ENCODE measurements at places on chromosomes 11 and 22.

DNA sequence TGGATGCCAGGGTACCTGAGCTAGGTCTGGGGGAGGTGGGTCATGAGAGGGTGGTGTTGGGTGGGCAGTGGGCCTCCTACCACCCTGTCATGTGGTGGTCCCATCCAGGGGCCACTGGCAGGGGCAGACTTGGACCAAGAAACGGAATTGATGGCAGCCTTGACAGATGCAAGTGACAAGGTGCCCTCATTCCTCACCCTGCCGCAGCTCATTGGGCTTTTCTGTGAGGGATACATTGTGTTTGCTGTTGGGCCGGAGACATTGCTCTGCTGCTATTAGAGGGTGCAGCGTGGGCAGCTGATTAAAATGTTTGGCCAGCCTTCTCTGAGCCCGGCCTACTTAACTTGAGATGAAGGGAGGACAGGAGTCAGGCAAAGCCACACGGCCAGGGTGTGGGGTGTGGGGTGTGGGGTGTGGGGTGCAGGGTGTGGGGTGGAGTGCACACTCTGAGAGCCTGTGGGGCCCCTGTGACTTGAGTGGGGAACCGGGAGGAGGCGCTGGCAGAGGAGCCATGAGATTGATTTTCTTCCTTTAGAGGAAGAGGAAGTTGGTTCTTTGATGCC is 351.5 kb downstream of the TBC1D22A start:
- DNase-seq: no peak

DNA sequence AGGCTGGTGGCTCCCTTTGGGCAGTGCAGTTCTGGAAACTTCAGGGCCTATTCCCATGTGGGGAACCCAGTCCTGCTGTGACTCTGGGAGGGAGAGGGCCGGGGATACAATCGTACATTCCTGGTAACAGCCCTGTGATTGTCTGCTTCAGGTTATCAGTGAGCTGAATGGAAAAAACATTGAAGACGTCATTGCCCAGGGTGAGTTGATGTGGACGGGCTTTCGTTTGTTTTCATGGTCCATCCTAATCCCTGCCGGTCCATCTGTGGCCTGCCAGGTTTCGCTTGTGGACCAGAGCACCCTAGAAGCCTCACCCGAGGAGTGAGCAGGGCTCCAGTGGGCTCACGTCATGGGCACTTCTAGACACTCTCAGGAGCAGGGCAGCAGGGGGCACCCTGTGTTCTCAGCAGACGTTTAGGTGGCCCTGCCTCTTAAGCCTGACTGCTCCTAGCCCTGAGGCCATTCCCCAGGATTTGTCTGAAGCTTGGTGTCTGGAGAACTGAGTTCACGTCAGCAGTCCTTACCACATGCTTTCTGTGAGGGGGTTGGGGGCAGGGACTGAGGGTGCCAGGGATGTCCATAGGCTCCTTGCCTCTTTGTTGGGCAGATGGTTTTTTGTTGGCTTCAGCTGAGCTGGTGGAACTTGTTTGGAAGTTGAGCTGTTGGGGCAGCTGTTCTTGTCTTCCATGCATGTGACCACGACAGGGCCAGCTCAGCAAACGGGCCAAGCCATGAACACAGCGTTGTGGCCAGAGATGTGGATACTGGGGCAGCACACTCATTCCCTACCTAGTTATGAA is 1.9 kb downstream of the RPLP2 start:
- DNase-seq: no peak

DNA sequence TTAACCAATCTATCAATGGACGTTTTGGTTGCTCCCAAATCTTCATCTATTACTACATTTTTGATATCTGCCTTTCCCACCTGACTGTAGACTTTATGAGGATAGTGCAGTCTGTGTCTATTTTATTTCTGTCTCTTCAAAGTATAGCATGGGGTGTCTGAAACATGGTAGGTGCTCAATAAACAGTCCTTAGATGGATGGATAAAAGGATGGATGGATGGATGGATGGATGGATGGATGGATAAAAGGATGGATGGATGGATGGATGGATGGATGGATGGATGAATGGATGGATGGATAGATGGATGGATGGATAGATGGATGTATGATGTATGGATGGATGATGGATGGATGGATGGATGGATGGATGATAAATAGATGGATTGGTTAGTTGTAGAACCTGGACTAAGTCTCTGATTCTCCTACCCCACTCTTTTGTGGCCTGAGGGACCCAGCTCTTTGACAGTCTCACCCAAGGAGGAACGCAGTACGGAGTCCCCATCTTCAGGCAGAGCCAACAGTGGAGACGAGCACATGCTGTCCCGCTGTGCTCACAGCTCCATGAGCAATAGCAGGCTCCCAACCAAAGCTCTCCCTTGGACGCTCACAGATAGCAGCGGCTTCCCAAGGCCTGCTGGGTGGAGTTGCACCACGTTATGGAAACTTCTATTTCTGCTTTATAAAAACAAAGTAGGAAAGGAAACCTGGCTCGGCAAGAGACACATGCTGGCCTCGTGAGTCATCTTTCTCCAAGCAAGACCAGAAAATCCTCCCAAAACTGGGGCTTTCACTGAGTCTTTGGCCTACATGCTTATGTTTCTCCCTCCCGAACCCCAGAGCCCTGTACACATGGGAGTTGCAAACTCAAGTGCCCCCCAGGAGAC is 448.0 kb downstream of the MIAT start:
- no peak for DNase-seq

DNA sequence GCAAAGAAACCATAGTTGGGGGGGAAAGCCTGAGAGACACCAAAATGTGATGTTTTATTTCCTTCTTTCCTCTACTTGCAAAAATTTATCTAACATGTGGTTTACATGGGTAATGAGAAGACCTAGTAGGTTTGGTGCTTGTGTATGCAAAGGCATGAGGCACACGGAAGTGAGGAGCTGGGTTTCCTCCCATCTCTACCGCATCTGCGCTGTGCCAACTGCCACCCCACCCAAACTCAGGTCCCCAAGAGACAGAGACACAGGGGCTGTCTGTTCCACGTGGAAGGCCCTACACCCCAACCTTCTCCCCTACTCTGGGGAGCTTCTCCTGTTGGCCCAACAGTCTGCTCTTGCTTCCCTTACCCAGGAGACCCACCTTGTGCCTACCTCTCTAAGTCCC is 4.8 kb downstream of the RTL6 start:
- DNase-seq: no peak

GRCh38 chr11:14240221-14240620 is 118.8 kb downstream of the RRAS2 start:
- DNase-seq: no peak

- no peak for DNase-seq
Measured at GRCh38 chr11:93510196-93510873, 32.9 kb downstream of the SMCO4 start.

DNA sequence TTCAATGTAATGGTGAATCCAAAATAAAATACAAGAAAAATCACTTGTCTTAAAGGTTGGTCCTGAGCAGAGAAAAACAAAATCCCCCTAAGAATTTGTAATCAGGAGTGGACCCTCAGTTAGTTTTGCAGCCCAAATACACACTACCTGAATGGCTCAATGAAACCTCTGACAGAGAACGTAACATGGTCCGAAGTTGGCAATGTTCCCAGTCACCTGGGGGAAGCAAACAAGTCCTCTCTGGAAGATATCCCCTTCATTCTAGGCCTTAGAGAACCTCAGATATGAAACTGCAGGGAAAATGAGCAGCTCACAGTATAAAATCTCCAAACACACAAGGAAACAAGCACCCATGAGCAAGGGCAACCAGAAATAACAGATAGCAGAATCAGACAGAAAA is 58.2 kb downstream of the MORC2 start:
- DNase-seq: no peak

DNA sequence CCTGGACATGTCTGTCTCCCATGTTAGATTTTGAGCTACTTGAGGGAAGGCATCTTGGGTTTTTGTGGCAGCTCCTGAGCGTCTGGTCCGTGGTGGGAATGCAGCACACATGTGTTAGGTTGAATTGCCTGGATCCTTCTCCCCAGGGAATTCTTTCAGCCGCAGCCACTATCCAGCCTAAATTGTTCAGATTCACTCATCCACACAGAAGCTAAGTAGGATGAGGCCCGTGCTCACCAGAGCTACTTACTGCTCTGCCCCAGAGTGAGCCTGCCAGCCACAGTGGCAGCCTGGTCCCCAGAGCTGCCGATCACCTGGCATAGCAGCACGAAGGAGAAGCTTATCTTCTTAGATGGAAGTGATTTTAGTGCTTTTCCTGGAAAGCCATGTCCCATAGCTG is 34.4 kb upstream of the SORL1-AS1 start:
- no peak for DNase-seq

- no peak for DNase-seq
Measured at GRCh38 chr22:38080850-38081635, 2.9 kb downstream of the SLC16A8 start.

GRCh38 chr11:36089920-36090319 is 146.1 kb downstream of the LDLRAD3 start:
- no peak for DNase-seq

- DNase-seq: no peak
Measured at GRCh38 chr11:59182457-59183151, 10.7 kb downstream of the DTX4 start.

DNA sequence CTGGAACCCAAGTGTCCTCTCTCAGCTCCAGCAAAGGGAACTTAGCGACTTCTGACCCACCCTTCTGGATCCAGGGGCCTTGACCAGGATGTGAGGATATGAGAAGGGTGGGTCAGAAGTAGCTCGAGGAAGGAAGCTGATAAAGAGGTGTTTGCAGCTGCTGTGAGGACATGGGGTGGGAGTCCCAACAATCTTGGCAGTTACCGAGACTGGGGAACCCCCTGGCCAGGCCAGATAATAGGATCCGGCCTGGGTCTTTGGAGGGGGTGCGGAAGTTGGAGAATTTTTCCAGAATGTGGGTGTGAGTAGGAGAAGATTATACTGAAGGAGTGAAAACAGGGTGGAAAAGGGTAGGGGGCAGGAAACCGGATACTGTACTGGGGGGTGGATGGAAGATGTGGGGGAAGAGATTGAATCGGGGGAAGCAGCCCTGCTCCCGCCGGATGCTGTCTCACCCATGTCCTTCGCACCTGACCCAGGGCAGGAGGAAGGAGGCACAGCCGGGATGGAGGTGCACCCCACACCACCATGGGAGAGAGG is 2.8 kb upstream of the MCAM start:
- DNase-seq: no peak

DNA sequence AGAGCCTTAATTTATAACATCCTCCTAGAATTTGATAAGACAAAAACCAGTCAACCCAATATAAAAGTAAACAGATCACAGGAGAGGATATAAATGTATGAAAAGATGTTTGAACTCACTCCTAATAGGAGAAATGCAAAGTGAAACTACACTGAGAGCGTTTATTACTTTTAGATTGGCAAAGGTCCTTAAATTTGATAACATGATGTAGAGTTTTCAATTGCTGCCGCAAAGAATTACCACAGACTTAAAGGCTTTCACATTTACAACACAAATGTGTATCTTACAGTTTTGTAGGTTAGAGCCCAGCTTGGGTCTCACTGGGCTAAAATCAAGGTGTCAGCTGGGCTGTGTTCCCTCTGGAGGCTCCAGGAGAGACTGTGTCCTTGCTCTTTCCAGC is 9.1 kb upstream of the POU2AF2 start:
- DNase-seq: no peak

Data from HAP-1 (cell line).